ENCODE measurements at places on chromosomes 2 and 18.

DNA sequence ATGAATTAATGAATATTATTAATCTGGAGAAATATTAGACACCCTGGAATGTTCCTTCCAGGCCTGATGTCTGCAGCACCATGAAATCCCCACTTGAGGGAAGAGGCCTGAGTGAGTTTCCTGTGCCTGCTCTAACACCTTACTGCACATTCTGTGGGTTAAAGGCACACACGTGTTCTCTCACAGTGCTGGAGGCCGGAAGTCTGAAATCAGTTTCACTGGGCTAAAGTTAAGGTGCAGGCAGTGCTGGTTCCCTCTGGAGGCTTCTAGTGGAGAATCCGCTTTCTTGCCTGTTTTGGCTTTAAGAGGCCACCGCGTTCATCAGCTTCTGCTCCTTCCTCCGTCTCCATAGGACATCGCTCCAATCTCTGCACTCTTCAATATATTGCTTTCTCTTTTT, 48.7 kb downstream of the ACKR3 start:
- DNase-seq, result no peak

DNA sequence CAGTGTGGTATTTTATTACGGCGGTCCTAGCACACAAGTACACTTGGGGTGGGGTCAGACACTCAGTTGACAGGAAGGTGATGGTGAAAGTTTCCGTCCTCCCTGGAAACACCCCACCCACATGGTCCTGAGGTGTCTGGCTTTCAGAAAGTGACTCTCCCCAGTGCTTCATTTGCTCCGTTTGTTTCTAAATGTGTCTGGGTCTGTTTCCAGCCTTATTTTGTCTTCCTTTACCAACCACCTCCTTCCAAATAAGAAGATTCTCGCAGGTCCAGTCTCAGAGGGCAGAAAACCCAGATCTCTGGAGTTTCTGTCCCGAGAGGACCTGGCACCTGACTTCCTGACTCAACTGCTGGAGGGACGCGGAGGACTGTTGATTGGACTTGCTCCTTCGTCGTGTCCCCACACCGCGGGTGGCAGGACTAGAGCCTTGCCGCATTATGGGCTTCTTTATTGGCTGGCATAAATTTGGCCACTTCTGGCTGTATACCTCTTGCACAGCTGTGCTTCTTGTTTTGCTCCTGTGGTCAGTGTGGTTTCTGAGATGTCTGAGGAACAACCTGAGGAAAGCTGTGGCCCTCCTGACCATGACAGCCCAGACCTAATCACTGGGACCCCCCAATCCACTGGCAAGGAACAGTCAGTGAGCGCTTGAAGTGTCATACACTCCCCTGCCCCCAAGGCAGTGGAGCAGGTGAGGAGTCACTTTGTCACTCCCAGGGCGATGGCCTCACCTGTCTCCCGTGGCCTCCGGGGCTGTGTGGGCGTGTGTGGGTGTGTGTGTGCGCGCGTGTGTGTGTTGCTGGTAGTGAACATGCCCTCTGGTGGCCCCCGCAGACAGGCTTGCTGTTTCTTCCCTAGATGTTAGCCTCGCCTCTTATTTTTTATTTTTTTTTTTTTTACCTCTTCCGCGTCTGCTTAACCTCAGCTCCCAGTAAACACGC, 45.6 kb downstream of the MEX3C start:
- DNase-seq, result no peak

DNA sequence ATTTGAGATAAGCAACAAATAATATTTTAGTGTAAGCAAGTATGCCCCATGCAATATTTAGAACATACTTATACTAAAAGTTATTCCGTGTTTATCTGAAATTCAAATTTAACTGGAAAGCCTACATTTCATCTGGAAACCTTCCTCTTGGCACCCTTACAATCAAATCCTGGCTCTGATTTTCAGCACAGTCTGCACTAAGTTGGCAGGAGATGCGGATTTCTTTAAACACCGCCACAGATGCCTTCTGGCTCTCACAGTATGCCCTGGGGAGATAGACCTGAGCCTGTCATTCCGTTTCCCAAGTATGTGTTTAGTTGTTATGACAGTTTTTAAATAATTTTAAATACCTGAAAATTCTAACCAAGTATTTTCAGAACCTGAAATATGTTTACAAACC, 7.3 kb upstream of the MLPH start:
- no peak for DNase-seq

DNA sequence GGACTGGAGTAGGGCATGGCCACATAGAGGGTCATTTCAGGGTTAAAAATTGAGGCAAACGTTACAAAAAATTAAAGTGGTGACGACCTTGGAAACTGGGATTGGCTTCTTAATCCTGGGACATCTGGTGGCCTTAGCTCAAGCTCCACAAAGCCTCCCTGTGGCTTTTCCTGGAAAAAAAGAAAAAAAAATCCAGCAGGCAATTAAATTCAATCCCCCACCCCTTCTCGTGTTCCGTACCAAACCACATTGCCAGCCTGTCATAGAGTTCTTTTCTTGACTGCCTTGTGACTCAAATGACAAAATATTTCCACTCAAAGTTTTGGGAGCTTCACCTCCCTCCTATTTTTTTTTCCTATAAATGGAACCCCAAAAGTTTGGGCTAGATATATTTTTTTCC, 195.6 kb downstream of the HRH4 start:
- DNase-seq, result no peak

DNA sequence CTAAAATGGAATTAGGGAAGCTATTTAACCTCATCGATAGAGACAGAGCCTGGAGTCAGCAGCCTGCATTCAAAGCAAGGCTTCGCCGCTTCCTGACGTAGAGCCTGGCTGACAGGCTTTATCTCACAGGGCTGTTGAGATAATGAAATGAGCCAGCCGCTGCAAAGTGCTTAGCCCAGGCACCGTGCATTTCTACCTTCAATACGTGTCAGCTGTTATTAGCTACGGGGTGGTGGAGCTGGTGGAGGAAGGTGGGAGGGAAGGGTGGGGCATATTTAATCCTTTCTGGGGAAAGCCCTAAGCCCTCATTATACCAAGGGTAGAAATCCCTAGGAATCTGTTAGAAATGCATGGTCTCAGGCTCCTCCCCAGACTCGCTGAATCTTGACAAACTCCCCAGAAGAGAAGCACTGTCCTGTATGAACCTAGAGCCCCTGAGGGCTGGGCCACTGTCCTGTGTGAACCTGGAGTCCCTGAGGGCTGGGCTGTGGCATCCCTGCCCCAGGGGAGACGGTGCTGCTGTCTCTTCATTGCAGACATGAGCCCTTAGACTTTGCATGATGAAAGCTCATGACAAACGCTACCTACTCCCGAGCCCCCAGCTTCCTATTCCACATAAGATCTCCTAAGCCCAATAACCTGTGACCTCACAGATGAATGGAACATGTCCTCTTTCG, 72.4 kb downstream of the ALPK2 start:
- no peak for DNase-seq

- DNase-seq, result no peak
These were observed 75.9 kb downstream of the SLC66A2 start for GRCh38 chr18:79875531-79875919.

- no peak for DNase-seq
These were observed 31.5 kb upstream of the SPTBN1 start for GRCh38 chr2:54424555-54425163.
